ENCODE measurements at places on chromosomes 13 and 19. TPM values are rescaled to one million over a fixed set of nuclear protein-coding genes. Genes with fewer than 3 reads are reported as not detected.

GRCh38 chr19:49338023-49338677, 2.9 kb downstream of the CD37 start:
- no peak for DNase-seq

GRCh38 chr13:43805071-43805468, 18.3 kb upstream of the ENOX1 start:
- no peak for DNase-seq

UGGT2 gene
- 32.9 TPM for total RNA-seq

PSG3 gene
- total RNA-seq: not detected

DNA sequence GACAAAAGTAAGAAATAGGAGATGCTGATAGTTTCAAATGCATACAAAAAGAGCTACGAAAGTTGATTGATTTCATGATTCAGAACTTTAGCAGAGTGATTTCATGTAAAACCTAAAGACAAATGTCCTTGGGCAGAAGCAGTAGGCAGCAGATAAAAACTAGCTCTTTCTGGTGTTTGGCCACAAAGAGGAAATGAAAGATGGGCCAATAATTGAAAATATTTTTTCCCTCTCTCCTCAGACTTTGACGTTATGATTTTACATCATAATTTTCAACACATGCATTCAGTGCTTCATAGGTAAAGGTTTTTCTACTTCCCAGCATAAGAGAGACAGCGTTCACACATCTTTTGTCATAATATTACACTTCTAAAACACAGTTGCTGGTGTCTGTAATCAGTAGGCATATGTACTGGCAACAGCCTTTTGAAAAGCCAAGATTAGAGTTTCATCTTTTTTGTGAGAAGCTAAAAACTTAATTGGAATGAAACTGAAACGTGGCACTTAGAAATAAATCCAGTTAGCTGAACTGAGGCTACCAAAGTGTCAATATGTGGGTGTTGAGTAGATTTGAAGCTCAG, 9.3 kb downstream of the SCEL start:
- no peak for DNase-seq

KLK2 gene
- not detected for total RNA-seq

SIGLEC5 gene
- total RNA-seq: not detected
